ENCODE measurements at places on chromosomes 6 and 20.
A peak's percentile ranks its signal among the peaks of the same experiment; 100 is the strongest.

- no peak for DNase-seq
Measured at GRCh38 chr6:129146902-129147301, 264.0 kb downstream of the LAMA2 start.

GRCh38 chr6:148218542-148219258, 123.9 kb upstream of the SASH1 start:
- no peak for DNase-seq

GRCh38 chr6:129842137-129842536, 19.0 kb downstream of the TMEM244 start:
- DNase-seq = no peak

DNA sequence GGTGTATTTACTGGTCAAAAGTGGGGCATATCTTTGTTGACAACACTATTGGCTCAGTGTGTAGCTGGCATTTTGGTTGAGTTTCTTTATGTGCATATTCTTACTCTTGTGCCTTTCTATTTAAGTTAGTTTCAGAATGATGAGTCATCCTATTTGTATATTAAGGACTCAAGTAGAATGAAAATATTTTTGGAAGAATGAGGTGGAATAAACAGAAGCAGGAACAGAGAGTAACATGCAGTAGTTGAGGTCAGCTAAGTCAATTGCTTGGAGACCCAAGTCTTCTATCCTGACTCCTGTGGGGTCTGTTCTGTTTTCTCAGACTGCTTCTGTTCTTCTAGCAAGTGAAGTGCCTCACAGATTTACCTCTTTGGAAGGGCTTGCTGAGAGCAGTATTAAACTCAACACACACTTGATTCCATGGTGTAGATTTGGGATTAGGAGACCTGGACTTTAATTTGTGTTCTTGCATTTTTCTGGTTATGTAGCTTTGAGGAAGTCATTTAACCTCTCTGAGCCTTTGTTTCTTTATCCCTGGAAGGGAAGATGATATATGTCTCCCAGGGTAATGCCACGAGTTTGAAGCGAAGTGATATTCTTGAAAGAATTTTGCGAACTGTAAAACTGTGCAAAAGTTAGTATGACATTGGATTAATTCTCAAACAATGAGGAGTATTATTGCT, 324.3 kb downstream of the QKI start:
- DNase-seq = no peak

DNA sequence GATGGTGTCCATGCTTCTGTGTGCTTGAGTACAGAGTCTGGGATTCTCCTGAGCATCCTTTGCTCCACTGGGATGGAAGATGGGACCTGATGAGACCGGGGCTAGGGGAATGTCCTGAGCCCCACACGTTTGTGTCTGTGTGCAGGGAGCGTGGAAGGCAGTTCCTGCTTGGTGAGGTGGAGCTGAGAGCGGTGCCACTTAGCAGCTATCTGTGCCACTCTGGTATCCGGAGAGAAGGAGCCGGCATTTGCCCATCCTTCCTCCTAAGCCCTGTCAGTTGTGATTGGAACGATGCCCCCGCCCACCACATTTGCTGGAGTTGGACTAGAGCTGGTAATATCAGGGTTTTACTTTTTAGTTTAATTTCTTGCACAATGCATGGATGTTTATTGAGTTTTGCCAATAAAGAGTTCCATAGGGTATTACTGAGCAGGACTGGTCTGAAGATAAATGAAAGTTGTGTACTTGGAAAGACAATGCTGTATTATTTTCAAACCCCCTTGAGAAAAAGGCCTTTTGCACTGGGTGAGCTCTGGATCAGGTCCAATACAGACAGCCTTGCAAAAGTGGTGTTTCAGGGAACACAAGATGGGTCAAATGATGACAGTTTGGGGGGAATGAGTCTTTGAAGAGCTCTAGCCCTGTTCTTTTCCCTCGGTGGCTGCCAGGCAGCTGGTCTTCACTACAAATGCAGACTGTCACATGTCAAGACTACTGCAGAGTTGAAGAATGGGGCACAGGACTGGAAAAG, 130.8 kb downstream of the SYCP2 start:
- DNase-seq = no peak

DNA sequence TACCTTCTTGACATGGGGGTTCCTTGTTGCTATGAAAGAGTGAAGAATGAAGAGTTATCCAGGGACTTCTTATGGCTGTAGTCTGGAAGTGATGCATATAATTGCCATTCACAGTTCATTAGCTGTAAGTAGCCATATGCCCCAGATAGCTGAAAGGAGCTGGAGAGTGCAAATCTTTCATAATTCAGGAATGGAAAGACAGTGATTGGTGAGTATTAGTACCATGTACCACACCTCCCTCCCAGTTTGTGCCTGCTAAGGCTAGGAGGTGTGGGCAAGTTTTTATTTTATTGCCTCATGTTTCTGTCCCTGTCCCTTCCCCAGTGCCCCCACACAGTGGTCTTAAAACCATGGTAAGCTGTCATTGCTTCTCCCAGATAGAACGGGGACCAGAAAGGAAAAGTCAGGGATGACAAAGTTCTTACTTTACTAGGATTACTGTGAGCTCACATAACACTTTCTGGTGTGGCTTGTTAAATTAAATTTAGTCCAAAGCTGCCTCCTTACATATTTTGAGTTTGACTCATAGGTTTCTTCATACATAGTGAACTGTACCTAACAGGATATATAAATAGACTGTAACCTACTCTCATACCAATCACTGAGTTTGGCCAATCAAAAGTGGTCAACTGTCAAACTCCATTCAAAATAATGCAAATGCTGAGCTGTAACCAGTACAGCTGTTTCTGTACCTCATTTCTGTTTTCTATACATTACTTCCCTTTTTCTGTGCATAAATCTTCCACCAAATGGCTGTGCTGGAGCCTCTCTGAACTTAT, 119.4 kb downstream of the RFPL4B start:
- DNase-seq = peak; percentile 72

- no peak for DNase-seq
Measured at GRCh38 chr6:70857387-70858077, 99.3 kb downstream of the B3GAT2 start.

GRCh38 chr6:90049295-90049694, 155.0 kb downstream of the GJA10 start:
- no peak for DNase-seq

GRCh38 chr20:50817776-50818172, 22.9 kb downstream of the BCAS4 start:
- no peak for DNase-seq

- DNase-seq = no peak
Measured at GRCh38 chr6:128162423-128162822, 261.6 kb upstream of the THEMIS start.

GRCh38 chr6:38973178-38974057, 75.2 kb upstream of the GLP1R start:
- peak; percentile 68 for DNase-seq

GRCh38 chr6:27669295-27669623, 196.4 kb upstream of the ZNF184 start:
- no peak for DNase-seq

DNA sequence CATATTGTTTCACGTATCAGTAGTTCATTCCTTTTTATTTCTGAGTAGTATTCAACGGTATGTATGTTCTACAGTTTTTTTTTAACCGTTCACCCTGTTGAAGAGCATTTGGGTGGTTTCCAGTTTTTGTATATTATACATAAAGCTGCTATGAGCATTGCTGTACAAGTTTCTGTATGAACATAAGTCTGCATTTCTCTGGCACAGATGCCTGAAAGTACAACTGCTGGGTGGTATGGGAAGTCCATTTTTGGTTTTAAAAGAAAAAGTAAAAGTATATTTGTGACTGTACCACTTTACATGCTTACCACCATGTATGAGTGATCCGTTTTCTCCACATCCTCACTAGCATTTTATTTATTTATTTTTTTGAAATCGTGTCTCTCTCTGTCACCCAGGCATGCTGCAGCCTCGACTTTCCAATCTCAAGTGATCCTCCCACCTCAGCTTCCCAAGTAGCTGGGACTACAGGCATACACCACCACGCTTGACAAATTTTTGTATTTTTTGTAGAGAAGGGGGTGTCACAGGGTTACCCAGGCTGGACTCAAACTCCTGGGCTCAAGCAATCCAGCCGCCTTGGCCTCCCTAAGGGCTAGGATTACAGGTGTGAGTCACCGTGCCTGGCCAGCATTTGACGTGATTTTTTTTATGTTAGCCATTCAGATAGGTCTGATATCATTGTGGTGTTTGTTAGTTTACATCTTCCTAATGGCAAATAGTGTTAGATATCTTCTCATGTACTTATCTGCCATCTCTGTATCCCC, 11.0 kb upstream of the SIM1 start:
- peak; percentile 57 for DNase-seq

DNA sequence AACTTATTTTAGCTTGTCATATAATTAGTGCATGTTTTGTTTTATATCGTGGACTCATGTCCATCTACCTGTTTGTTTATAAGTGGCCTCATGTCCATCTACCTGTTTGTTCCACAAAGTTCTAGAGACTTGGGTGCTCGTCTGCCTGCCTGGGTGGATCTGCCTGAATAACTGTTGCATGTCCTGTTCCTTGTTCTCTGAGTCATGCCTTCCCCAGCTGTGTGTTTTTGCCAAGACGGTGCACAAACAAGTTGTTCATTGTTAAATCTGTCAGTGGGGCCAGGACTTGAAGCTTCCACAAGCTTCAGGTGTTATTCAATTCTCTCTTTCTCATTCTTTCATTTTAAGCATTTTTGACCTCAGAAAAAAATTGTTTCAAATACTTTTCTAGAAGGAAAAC, 358.0 kb upstream of the CITED2 start:
- DNase-seq = peak; percentile 74

GRCh38 chr6:56914798-56915658, 39.9 kb upstream of the BEND6 start:
- DNase-seq = no peak

DNA sequence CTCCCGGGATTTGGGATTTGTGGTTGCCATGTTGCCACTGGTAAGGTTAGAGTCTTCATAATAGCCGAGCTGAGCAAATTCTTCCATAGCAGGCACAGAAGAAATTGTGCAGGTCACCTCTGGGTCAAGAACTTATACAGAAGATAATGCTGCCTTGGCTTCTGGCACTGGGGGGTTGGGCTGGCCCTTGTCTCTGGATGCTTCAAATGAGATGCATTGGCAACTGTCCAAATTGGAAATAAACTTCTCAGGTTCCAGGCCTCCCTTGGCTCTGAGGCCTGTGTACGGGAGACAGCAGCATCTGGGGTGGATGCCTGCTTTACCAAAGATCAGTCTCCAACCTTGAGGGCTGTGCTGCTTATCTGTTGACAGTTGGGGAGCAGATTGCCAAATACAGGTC, 26.2 kb downstream of the MYO6 start:
- DNase-seq = no peak

DNA sequence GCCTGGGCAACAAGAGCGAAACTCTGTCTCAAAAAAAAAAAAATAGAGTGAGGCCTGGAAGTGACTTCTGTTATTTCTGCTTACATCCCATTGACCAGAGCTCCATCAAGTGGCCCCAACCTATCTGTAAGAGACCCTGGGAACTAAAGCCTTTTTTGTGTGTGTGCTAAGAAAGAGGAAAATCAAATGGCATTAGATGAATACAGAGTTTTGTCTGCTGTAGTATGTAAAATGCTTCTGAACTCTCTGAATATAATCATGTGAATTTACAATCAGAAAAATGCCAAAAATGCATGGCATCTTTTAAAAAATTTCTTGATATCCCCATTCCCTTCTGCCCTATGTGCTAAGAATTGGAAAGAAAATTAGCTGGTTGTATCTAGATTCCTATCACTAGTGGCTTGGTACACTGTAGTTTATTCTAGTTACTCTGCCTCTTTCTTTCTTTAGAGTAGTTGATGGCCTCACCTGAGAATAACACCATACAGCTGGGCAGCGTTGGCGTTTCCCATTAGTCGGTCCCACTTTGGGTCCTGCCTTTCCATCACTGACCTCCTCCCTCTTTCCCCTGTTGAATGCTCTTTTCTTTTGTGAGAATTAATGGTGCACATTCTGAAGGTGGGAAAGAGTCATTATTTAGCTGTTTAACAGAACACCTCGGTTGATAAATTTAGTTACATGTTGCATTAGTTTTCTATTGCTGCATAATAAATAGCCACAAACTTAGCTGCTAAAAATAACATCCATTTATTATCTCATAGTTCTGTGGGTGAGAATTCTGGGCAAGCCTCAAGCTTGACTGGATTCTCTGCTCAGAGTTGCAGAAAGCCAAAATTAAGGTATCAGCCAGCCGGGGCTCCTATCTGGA, 38.2 kb downstream of the SAMD5 start:
- DNase-seq = no peak

- no peak for DNase-seq
Measured at GRCh38 chr6:137095093-137095492, 50.3 kb upstream of the IL20RA start.

DNA sequence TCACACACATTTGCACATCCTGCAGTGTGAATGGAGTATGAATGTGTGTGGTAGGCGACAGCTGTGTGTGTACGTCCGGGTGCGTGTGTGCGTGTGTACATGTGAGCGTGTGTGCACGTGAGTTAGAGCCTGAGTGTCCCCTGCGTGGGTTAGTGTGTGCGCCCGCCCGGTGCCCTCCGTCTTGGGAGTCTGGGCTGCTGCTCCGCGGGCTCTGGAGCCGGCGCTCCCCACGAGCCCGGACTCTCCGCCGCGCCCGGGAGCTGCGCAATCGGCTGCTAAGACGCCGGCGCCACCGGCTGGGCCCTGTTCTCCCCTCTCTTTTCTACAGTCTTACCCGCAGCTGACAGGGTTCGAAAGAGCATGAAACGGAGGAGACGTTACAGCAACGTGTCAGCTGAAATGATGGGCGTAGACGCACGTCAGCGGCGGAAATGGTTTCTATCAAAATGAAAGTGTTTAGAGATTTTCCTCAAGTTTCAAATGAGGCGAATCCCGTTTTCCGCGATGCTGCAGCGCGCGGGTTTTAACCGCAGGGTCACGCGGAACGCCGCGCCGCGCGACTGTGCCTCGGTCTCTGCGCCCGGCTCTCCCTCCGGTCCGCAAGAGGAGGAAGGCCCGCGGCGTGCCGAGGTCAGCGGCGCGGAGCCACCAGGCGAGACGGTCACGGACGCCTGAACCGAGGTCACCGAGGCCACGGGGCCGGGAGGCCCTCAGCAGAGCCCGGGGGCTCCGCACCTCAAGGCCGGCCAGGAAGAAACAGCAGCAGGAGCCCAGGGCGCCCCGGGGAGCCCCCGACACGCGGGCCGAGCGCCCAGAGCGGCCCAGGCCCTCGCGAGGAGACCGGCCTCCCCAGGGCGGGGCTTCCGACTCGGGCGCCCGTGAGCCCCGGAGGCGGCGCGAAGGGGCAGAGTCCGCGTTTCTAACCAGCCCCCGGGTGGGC, 95.3 kb upstream of the BHLHE23 start:
- no peak for DNase-seq

GRCh38 chr6:162963861-162964260, 236.1 kb downstream of the PACRG start:
- DNase-seq = no peak

DNA sequence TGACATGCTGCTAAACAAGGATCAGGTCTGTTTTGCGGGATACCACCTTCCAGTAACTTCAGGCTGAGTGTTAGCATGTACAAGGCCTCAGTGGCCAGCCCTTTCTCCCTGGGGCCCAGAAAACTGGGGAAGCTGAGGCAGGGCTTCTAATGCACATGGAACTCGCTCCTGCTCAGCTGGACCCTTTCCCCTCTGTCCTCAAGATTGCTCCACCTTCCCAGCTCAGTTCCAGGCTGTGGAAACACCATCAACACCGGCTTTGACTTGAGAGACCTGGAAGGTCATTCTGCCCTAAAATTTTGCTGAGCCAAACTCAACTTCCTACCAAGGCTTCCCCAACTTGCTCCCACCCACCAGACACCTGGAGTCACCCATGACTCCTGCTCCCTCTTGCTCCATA, 4.2 kb upstream of the BLCAP start:
- DNase-seq = no peak

- peak; percentile 75 for DNase-seq
Measured at GRCh38 chr20:50762435-50763220, 31.2 kb downstream of the PARD6B start.
